Amniotic stem cell (primary cell): ENCODE measurements at places on chromosomes 2 and 18.

GRCh38 chr2:81940266-81940955 is 1635.9 kb upstream of the LRRTM1 start:
- DNase-seq, result no peak

DNA sequence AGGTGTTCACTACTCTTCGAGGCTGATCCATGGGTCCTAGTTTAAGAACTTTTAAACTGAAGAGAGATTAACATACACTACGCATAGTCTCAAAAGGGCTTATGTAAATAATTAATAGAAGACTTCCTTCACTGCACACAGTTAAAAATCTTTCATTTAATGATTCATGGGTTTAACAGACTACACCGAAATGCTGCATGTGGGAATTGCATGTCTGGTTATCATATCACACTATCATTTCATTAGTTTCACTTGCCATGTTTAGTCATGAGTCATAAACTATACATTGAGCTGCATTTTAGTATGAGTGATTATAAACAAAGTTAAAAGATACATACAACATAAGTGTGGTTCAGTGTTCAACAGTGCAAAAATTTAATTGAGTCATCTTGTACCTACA is 31.2 kb downstream of the GLS start:
- DNase-seq, result no peak

GRCh38 chr2:8533923-8534322 is 147.9 kb upstream of the ID2 start:
- DNase-seq, result no peak

- DNase-seq, result peak; percentile 49
Observed at GRCh38 chr2:214193943-214194342, 216.9 kb upstream of the VWC2L start.

GRCh38 chr2:75074228-75074627 is 115.8 kb downstream of the POLE4 start:
- DNase-seq, result no peak

GRCh38 chr2:40072442-40073232 is 293.6 kb upstream of the THUMPD2 start:
- no peak for DNase-seq

GRCh38 chr2:129375632-129376425 is 603.6 kb upstream of the RAB6C start:
- DNase-seq, result no peak

DNA sequence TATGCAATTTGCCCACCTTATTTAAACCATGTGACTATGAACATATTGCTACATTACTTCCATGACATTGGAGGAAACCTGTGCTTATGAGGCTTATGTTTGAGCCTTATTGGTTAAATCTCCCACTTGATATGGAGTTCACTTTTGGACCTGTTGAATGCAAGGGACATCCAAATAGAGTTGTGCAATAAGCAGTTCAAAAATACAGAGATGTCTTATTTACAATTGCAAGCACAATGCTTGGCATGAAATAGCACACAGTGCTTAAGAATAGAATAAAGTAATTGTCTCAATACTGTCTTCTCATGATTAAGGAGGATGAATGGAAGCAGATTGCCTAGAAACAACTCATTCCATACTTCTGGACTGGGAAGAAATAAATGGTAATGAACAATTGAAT is 793.5 kb downstream of the METTL4 start:
- DNase-seq, result no peak

- DNase-seq, result no peak
Observed at GRCh38 chr2:169741-170140, 94.1 kb downstream of the SH3YL1 start.

DNA sequence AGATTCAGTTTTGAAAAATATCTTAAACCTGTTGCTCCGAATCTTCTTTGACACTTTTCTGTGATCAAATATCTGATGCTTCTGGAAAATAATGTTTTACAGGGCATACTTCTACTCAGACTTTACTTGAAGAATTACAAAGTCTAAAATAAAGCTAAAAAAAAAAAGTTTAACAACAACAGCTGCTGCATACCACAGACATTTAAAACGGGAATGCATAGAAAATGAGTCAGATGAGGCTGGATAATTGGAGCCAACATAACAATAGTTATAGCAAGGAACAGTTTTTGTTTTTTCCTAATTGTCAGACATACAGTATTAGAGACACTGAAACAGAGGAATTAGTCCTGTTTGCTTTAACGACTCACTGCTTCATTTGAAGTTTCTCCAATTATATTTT is 1090.2 kb downstream of the SUCLG1 start:
- DNase-seq, result no peak

DNA sequence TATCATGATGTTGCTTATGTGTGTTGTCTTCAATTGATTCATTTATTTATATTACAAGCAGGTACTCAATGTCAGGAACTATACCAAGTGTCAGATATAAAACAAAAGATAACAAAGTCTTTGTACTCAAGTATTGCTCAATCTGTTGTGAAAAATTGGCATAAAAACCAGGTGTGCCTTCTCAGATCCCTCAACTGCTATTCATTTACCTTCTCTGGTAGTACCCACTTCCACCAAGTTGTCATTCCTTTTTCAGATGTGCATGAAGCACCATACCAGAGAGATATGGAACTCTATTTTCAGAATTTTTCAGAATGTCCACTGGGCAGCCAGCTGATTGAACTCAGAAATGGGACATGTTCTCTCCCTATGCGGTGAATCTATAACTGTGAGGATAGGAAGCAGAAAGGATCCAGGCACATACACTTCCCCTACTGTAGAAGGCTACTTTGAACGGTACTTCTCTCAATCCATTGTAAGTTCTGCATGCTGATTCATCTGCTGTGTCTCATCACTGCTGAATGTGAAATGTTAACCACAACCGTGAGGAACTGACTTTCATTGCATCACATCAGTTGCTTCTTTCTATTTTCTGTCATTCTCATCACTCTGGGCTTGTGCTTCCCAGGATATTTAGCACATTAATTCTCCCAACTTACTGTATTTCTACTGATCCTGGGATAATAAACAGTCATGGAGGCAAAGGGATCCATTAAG is 1621.3 kb downstream of the SUCLG1 start:
- DNase-seq, result peak; percentile 30

GRCh38 chr2:226183550-226183949 is 616.1 kb downstream of the IRS1 start:
- no peak for DNase-seq

DNA sequence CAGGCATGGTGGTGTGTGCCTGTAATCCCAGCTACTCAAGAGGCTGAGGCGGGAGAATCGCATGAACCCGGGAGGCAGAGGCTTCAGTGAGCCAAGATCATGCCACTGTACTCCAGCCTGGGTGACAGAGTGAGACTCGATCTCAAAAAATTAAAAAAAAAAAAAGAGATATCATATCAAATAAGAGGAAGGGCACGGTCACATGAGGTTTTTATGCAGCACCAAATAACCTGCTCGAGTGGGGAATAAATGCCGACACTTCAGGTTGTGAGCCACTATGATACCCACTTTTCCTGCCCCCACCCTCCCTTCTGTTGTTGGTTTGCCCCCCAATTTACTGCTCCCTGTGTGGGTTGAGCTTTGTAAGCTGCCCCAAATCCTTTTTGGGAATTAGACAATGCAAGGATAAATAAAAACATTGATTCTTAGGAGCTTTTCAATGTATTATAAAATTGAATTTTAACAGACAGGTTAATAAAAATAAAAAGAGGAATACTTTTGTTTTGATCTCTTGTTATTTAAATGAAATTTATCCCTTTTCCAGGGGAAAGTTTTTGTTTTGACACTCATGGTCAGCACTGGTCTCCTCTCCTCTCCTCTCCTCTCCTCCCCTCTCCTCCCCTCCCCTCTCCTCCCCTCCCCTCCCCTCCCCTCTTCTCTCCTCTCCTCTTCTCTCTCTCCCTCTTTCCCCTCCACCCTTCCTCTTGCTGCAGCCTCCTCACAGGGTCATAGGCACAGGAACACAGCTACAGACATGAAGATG is 29.2 kb downstream of the CD8B start:
- DNase-seq, result no peak

- DNase-seq, result no peak
Observed at GRCh38 chr2:149690825-149691224, 103.2 kb upstream of the MMADHC start.

DNA sequence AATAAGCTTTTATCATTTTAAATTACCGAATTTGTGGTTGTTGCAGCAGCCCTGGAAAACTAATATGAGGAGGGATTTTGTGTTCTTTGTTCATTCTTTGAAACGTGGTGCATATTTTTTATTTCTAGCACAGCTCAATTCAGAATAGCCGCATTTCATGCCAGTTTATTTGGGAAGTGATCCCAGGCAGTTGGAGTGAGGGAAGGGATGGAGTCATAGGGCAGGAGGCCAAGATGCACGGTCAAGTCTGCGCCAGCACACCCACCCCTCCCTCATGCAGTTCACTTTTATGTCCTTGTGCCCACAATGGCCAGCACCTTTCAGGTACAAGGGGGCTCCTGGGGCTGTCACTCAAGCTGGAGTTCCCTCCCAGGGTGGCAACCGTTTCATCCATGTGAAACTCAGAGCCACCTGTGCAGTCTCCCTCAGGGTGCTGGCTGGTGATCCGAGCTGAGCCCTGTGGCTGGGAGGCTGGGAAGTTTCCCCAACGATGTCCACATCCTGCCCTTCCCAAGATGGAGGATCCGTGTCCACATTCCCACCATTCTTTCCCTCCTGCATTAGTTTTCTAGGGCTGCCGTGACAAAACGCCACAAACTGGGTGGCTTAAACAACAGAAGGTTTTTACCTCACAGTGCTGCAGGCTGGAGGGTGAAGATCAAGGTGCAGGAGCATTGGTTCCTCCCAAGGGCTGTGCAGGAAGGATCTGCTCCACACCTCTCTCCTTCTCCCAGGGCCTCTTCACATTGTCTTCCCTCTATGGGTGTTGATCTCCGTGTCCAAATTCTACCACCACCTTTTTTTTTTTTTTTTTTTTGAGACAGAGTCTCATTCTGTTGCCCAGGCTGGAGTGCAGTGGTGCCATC is 68.5 kb upstream of the ITGA6 start:
- no peak for DNase-seq

DNA sequence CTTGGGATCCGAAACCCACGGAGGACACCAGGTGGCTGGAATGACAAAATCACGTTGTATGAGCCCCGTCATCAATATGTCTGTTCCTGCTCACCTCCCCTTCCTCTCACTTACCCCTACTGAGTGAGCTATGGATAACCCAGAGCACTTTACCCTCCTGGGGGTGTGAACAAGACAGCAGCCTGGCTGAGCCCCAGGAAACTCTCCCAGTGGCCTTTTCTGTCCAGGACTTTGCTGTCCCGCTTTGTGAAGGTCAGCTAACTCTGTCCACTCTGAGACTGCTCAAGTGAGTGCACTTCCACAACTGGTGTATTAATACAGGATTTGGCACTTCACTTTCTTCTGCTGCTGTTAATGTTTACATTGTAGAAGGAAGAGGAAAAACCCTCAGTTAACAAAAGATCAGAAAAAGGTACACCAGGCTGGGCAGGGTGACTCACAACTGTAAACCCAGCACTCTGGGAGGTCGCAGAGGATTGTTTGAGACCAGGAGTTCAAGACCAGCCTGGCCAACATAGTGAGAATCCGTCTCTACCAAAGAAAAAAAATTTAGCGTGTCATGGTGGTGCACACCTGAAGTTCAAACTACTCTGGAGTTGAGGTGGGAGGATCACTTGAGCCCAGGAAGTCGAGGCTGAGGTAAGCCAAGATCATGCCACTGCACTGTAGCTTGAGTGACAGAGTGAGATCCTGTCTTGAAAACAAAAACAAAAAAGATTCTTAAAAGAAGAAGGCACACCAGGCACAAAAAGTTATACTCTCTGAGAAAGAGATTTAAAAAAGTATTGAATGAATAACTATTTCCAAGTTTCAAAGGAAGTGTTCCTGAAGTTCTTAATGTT is 90.3 kb downstream of the CLHC1 start:
- no peak for DNase-seq

DNA sequence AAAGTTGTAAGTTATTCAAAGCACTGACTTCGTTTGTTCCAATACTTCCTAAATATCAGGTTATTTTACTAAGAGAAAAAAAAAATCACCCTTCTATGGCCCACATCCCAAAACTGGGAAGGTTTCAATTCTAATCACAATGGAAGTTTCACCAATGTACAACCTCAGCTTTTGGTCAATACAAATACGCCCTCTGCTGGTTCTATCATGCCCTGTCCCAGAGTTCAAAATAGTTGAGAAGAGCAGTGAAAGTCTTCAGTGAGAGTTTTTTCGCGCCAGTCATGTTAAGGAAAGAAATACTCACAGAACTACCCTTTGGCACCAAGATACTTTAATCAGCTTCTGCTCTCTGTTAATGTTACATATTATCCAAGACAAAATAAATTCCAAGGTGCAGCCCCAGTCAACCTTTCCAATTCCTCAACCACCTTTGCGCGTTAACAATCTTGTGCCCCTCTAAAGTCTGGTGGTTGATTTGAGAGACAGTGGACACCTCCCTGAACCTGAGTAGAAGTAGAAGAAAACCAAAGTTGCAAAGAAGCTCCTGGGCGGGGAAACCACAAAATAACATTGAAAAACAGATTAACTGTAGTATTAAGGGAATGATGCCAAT is 59.9 kb downstream of the SUMO1 start:
- peak; percentile 63 for DNase-seq

- DNase-seq, result no peak
Observed at GRCh38 chr2:51579412-51579811, 547.5 kb upstream of the NRXN1 start.

DNA sequence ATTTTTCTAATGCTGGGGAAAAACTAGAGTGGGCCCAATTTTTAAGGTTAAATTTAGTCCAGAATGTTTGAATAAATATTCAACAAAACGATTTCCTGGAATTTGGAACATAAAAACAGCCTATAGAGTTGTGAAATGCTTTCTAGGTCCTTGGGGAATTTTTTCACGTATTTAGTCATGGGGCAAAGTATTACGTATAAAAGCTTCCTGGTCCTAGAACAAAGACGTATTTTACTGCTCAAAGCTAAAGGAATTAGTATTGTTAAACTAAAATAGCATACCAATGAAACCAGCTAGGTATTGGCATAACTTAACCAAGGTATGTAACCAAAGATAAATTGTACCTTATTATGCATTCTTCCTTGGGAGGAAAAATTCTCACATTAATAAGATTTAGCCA is 1.6 kb downstream of the SESTD1 start:
- no peak for DNase-seq

- DNase-seq, result no peak
Observed at GRCh38 chr2:193103064-193103463, 908.3 kb upstream of the TMEFF2 start.

DNA sequence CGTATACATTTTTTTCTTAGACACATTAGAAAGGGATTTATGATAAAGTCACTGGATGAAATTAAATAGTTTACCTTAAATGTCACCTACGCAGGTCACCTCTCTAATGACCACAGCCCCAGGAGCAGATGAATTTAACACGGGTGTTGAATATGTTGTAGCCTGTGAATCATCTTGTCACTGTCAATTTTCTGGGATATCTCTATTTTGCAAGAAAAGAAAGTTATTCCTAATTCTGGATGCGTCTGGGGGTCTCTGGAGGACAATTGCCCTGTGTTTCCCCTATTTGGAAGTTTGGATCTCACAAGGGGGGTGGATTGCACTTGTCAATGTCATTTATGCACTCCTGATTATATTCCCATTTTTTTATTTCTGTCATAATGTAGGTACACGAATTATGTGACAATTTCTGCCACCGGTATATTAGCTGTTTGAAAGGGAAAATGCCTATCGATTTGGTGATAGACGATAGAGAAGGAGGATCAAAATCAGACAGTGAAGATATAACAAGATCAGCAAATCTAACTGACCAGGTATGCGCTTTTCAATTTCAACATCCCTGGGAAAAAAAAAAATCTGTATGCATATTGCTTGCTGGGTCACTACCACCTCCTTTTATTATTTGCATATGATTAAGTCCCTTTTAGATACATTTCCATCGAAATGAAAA is 7.7 kb downstream of the MEIS1 start:
- DNase-seq, result no peak

- no peak for DNase-seq
Observed at GRCh38 chr2:118309946-118310680, 221.8 kb downstream of the INSIG2 start.
